ENCODE measurements at places on chromosomes 7 and 10.

- no peak for DNase-seq
Observed at GRCh38 chr7:6554848-6555247, 3.6 kb upstream of the GRID2IP start.

GRCh38 chr7:65980478-65981250, 1.3 kb downstream of the GUSB start:
- DNase-seq = peak; percentile 53

- DNase-seq = no peak
Observed at GRCh38 chr10:89082086-89082485, 91.5 kb downstream of the FAS start.

- no peak for DNase-seq
Observed at GRCh38 chr10:6700066-6700465, 120.0 kb upstream of the PRKCQ start.

- no peak for DNase-seq
Observed at GRCh38 chr10:93844979-93845626, 48.7 kb upstream of the SLC35G1 start.

DNA sequence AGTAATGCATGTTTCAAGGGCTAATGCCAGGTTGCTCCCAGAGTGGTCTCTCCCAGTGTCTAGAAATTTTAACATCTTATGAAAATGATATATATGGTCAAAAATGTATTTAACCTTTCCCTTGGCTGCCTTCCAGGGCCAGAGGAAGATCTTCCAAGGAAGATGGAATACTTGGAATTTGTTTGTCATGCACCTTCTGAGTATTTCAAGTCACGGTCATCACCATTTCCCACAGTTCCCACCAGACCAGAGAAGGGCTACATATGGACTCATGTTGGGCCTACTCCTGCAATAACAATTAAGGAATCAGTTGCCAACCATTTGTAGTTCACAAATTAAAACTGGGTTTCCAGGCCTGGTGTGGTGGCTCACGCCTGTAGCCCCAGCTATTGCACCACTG, 9.0 kb downstream of the GATAD1 start:
- DNase-seq = no peak

DNA sequence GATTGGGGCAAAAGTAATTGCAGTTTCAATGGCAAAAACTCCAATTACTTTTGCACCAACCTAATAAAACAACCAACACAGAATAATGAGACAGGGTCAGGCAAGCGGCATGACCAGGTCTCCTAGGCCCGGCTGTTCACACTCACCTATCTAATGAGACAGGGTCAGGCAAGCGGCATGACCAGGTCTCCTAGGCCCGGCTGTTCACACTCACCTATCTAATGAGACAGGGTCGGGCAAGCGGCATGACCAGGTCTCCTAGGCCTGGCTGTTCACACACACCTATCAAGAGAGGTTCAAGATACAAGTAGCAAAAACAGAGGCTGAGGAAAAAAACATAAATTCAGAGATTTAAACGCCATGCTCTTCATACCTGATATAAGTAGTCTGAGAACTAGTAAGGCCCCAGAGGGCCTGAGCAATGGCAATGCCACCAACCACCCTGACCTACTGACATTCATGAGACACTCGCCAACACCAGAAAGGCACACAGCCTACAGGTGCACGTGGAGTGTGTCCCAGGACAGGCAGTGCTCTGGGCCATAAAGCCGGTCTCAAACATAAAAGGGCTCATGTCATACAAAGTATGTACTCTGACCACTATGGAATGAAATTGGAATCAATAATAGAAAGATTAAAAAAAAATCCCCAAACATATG, 40.6 kb upstream of the NCAPG2 start:
- no peak for DNase-seq

DNA sequence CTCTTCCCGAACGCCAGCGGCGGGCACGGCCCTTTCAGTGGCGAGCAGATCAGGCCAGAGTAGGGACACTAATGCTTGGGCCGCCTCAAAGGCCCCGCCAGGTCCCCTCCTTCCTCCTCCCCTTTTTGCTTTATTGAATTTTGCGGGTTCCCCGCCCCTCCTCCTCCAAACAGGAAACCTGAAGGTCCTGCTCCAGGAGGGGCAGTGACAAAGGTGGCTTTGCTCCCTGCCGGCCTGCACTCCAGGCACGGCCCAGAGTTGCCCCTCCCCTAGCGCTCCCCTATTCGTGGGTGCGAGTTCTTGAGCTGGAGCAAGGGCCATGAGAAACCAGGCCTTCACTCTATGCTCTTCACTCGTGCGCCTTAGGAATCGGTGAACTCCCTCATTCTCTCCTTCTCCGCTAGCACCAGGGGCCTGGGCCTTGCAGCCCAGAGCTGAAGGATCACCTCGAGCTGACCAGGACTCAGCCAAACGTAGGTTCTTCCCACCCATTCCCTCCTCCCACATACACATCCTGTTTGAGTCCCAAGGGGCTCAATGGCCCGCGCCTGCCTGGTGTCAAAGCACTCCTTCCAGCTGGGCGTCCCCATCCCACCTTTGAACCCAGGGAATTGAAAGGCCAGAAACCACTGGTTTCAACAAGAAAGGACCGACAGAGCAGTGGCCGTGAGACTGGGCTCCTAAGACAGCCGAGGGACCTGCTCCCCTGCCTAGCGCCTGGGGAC, 619 bp upstream of the HOXA6 start:
- no peak for DNase-seq

DNA sequence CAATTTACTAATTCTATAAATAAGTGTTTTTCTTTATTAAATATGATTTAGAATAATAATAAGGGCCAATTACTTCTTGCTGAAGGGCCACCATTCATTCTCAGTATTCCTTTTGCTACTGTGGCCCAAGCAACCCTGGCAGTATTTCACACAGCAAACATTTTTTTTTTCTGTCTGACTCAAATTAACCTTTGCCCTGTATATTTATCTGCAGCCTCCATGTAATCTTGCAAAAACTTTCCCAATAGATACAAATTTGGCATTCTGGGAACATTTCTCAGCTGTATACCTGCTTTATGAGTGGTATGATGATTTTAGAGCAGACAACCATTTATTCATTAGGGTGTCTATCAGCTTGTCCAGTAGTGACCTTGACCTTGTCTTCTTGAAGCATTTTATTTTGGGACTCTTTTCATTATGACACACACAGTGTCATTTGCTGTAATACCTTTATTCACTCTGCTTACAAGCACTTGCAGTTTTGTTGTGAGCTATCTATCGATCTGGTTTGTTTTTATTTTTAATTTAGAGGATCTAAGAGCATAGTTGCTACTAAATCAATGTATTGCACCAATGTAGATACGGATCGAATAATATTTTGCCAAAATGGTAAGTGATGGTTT, 159.7 kb upstream of the PLXDC2 start:
- DNase-seq = no peak

GRCh38 chr10:124253006-124253405, 159.6 kb upstream of the CHST15 start:
- DNase-seq = no peak

DNA sequence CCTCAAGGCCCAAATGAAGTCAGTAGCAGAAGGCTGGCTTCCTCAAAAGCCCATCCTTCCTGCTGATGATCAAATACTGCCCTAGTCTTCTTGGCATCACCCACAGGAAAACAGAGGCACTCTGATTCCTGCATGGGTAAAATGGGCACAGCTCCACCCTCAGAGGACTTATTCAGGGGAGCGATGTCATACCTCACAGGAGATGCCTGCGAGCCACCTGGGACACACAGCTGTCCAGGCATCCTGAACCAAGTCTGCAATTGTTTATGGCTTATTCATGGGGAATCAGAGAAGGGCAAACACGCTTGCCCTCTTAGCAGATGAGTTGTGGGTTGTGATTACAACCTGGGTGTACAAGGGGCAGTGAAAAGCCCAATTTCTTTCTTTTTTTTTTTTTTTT, 22.0 kb upstream of the LMTK2 start:
- no peak for DNase-seq

- no peak for DNase-seq
Observed at GRCh38 chr7:95269640-95270039, 54.7 kb downstream of the PON1 start.

DNA sequence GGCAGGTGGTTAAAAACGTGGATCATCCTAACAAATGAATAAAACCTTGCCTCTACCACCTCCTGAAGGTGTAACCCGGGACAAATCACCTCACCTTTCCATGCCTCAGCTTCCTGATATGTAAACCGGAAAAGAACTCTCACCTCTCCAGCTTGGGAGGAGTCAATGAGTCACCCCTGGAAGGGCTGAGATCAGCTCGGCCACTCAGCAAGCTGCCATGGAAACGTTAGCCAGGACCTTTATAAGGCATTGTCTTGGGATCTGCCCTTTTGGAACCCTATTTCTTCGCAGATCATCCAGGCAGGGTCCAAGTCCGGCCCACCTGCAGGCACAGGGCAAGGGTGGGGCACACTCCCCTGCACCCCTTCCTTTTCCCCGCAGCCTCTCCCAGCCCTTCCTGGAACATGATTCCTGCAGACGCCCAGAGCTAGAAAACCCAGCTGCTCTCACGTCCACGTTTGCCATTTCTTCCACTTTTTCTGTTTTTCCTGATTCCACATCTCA, 81.6 kb upstream of the PFKP start:
- peak; percentile 74 for DNase-seq

GRCh38 chr7:39321909-39322498, 244.2 kb upstream of the YAE1 start:
- DNase-seq = no peak

DNA sequence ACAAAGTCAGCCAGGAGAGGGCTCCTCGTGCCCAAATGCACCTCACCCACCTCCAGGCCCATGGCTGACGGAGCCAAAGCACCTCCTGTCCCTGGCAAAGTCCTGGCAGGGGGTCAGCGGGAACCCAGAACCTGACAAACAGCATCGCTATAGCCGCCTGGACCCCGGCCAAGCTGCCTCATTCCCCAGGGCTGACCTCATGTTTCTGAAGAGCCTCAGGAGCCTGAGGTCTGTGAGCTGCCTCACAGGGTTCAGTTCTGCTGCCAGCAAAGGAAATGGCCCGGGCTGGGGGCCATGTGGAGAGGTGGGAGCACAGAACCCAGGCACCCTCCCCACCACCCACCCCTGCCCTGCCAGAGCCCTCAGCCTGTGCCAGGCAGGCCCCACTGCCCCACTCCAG, 4.2 kb upstream of the NANOS1 start:
- DNase-seq = peak; percentile 55

DNA sequence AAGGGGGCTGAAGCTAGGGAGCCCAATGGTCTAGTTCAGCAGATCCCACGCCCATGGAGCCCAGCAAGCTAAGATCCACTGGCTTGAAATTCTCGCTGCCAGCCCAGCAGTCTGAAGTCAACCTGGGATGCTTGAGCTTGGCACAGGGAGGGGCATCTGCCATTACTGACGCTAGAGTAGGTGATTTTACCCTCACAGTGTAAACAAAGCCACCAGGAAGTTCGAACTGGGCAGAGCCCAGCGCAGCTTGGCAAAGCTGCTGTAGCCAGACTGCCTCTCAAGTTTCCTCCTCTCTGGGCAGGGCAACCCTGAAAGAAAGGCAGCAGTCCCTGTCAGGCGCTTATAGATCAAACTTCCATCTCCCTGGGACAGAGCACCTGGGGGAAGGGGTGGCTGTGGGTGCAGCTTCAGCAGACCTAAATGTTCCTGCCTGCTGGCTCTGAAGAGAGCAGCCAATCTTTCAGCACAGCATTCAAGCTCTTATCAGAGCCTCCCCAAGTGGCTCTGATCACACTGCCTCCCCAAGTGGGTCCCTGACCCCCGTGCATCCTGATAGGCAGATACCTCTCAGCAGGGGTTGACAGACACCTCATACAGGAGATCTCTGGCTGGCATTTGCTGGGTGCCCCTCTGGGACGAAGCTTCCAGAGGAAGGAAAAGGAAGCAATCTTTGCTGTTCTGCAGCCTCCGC, 167.8 kb downstream of the CCDC71L start:
- DNase-seq = peak; percentile 77

DNA sequence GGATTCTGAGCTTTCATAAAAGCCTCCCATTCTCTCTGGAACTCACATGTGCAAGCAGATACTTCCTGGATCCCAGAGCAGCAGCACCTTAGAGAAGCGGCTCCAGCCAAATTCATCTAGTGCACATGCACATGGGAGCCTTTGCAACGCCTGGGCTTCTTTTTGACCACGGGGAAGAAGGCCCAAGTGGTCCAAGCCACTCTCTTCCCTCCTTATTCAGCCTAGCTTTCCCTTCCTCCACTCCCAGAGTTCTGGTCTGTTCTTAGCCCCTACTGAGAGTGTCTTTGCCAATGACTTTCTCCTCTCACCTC, 118.7 kb downstream of the ZNF365 start:
- DNase-seq = no peak

DNA sequence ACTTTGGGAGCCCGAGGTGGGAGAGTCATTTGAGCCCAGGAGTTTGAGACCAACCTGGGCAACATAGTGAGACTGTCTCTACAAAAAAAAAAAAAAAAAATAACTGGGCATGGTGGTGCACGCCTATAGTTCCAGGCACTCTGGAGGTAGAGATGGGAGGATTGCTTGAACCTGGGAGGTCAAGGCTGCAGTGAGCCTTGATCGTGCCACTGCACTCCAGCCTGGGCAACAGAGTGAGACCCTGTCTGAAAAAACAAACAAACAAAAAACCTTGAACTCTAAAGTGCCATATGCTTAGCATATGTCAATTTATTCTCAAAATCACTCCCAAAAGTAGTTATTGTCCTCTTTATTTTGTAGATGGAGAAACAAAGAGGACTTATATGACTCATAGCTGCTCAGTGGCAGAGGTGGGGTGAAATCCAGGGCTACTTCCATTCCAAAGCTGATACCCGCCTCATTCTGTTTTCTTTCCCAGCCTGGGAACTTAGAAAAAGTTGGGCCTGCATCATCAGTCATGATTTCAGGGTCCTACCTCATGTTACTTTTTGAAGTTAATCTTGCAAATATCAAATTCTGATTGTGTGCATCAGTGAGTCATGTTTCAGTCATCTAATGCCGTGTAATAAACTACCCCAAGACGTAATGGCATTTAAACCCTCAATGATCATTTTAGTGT, 13.3 kb downstream of the DHTKD1 start:
- DNase-seq = no peak

DNA sequence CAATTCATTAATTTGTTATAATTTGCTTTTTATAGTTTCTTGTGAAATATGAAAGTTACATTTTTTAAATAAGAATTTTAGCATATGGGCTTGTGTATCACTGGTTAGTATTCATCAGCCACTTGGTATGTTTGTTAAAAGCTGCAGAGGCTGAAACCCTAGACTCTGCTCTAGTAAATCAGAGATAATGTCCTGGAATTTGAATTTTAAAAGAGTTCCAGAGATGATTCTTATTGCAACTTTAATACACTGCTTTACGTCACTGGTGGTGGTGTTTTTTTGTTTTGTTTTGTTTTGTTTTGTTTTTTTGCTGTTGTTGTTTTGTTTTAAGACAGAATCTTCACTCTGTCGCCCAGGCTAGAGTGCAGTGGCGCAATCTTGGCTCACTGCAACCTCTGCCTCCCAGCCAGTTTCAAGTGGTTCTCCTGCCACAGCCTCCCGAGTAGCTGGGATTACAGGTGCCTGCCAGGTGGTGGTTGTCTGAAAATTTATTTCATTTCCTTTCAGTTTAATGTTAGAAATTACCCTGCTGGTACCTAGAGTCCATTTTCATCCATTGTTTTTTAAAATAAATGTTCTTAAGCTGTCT, 43.8 kb downstream of the PTPN12 start:
- DNase-seq = no peak

DNA sequence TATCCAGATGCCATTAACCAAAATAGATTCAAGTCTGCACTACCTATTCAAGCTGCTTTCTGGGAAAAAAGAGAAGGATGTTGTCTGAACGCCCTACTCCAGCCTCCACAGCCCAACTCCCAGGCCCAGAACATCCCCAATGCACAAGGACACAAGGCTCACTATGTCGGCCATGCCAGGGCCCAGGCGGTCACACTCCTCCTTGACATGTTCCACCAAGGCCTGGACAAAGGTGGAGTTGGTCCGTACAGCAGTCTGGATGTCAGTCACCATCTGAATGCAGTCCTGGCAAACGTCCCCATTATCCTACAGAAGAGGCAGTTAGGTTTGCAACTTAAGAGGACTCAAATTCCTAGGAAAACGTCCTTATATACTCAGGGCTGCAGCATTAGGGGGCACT, 23.2 kb downstream of the PSAP start:
- DNase-seq = no peak

Data from mucosa of gallbladder (tissue), 1 donor.